Choroid plexus epithelial cell (primary cell): ENCODE measurements at places on chromosomes 13 and 19.
A peak's percentile ranks its signal among the peaks of the same experiment; 100 is the strongest.

GRCh38 chr13:114135731-114136171, 3.3 kb upstream of the RASA3 start:
- no peak for DNase-seq

DNA sequence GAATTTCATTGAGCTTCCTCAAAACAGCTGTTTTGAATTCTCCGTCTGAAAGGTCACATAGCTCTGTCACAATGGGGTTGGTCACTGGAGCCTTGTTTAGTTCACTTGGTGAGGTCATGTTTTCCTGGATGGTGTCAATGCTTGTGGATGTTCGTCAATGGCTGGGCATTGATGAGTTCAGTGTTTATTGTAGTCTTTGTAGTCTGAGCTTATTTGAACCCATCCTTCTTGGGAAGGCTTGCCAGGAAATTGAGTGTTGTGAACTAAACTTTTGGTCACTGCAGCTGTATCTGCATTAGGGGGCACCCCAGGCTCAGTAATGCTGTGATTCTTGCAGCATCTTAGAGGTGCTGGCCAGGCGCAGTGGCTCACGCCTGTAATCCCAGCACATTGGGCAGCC, 22.0 kb downstream of the BLOC1S3 start:
- peak; percentile 85 for DNase-seq

GRCh38 chr13:112368883-112369282, 7.3 kb upstream of the SPACA7 start:
- no peak for DNase-seq

- DNase-seq = no peak
These were observed 2.2 kb upstream of the PLEKHG2 start for GRCh38 chr19:39410017-39410830.

DNA sequence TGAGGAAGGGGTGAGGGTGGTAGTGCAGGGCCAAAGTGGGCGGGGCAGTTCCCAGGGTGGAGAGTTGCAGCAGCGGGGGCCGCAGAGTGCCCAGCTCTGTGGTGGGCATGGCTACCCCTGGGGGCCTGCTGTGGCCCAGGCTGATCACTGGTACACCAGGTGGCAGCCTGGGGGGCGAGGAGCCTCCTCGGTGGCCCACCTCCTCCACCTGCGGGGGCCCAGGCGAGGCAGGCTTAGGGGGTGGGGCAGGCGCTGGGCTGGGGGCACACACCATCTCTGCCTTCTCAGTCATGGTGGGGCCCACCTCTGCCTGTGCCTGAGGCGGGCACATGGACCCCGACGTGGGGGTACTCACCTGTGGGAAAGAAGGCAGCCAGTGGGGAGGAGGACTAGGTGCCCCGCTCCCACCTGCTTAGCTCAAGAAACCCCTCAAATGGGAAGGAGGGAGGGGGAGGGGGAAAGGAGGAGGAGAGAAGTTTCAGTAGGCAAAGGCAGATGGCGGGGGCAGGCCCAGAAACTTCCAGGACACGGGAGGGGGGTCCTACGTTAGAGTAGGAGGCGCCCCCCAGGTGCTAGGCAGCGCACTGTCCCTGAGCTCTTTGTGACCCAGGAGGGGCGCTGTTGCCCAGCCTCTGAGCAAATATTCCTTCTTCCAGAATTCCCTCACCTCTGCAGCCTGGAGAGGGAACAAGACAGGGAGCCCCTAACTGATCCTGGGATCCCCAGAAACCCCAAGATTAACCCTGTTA, 1.6 kb downstream of the LYL1 start:
- no peak for DNase-seq

DNA sequence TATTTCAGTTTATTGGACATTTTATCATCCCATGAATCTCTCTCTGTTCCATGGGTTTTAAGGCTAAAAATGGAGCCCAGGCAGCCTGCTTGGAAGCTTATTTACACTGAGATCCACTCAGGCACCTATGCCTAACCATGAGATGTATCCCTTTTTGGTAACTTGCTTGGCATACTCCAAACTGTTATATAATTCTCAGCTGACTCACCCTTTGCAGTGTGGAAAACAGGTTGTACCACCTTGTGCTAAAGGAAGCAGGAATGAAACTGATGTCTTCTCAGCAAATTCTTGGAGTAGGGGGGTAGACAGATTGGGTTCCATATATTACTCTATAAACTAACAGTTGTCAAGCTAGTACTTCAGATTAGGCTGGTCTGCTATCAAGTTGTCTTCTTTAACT, 483.6 kb downstream of the KLF5 start:
- DNase-seq = no peak

DNA sequence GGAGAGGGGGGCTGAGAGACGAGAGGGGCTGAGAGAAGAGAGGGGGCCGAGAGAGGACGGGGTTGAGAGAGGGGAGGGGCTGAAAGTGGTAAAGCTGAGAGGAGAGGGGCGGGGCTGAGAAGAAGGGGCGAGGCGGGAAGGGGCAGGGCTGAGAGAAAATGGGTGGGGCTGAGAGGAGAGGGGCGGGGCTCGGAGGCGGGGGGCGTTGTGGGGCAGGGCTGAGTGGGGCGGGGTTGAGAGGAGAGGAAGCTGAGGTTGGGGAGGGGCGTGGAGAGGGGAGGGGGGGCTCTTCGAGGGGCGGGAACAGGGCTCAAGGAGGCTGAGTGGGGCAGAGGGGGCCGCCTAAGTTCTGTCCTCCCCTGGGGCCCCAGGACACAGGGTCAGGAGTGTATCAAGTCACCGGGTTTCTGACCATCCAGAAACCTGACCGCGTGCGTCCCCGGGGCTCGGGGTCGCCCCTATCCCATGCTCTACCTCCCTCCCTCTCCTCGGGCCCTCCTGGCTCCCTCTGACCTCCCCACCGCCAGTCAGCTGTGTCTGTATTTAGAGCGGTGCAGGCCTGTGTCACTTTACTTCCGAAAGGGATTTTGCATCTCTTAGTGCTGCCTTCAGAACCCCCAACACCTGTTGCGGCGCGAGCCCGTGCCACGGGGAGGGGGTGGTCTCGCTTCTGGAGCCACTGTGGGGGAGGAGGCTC, 38.6 kb upstream of the SEMA6B start:
- DNase-seq = no peak

DNA sequence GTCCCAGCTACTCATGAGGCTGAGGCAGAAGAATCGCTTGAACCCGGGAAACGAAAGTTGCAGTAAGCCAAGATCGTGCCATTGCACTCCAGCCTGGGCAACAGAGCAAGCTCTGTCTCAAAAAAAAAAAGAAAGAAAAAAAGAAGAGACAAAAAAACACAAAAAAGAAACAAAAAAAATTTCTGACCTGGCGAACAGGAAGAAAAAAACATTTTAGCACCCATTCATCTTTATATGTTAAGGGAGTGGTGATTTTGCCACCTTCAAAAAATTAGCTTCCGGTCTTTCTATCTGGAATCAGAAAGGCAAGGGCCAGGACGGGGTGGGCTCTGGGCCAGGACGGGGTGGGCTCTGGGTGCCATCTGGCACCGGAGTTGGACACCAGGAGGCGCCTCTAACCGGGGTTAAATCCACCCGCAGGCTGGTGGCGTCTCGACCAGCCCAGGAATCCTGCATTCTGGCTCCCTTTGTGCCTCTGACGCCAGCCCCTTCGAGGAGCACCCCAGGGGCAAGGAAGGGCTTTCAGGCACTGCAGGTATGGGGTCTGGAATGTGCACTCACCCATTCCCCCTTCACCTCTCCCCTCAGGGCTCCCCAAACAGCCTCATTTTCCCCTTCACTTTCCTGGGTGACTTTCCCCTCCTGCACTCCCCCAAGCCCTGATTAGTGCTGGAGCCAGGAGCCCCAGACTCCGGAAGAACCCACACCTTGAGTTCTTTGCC, 10.4 kb upstream of the ZSWIM4 start:
- DNase-seq = peak; percentile 75

GRCh38 chr19:3963458-3964255, 7.2 kb downstream of the DAPK3 start:
- no peak for DNase-seq

DNA sequence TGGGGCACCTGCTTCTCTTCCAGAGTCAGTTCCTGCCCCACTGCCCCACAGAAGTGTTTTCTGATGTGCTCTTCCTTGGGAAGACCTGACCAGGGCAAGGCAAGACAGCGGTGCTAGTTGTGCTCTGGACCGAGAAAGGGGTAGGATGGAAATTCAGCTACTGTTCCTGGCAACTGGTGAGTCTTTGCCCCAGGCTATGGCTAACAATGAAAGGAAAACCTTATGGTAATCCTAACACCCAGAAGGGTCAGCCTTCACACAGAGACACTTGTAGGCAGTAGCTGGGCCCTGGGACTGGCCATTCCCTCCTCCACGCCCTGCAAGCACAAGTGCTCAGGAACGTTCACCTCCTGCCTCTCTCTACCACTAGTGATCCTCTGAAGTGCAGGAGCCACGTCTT, 9.6 kb upstream of the CYSLTR2 start:
- DNase-seq = no peak
